CD4-positive, alpha-beta T cell treated with Interleukin-2 at 100 ng/mL for 4 hours (primary cell): ENCODE measurements at places on chromosomes 12 and 14.

DNA sequence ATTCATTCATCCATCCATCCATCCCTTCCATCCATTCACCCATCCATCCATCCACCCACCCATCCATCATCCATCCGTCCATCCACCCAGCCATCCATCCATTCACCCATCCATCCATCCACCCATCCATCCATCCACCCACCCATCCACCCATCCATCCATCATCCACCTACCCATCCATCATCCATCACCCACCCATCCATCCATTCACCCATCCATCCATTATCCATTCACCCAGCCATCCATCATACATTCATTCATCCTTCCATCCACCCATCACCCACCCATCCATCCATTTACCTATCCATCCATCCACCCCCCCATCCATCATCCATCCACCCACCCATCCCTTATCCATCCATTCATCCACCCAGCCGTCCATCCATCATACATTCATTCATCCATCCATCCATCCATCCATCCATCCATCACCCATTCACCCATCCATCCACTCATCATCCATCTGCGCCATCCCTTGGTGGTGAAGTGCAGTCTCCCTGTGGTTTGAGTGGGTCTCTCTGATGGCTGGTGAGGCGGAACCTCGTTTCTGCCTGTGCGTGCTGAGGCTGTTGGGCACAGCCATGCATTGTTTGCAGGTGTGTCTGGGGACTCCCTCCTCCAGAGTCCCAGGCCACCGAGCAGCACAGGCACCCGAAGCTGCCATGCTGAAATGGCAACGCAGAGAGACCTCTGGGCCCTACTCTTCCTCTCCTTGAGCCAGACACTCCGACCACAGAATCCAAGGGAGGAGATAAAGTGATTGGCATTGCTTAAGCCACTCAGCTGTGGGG, 22.7 kb downstream of the NOC4L start:
- DNase-seq = no peak

DNA sequence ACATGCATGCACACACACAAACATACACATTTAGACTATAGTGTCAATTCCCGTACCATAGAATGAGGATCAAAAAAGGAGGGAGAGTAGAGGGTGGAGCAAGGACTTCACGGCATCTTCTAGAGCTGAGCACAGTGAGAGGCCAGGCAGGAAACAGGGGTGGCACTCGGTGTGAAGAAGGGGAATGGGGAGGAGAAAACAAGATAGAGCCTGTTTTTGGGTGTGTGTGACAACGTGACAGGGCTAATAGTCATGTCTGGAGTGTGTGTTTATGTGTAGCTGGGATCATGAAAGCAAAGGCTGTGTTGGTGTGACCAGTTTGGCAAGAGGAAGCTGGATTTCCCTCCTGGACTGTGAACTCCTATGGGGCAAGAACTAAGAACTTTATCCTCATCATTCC, 9.9 kb upstream of the ACVR1B start:
- no peak for DNase-seq

GRCh38 chr14:21083565-21084325, 13.6 kb downstream of the ARHGEF40 start:
- DNase-seq = no peak

- DNase-seq = no peak
Measured at GRCh38 chr14:41423503-41423902, 183.2 kb upstream of the LRFN5 start.

GRCh38 chr12:24069532-24070395, 120.3 kb upstream of the SOX5 start:
- no peak for DNase-seq

DNA sequence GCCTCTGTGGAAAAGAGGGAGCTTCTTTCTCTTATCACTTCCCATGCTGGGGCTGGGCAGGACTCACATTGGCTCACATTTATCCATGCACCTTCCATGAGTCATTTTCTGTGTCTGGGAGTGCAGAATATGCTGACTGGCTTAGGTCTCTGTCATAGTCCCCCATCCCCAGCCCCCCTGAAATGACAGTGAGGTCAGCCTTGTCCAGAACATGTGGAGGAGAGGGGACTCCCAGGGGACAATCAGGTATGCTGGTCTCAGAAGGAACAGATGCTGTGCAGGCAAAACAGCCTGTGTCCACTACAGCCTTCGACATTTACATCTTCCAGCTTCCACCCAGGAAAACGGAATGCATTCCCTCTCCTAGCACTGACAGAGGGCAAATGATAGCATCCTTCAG, 35.0 kb downstream of the ADGRD1 start:
- no peak for DNase-seq

DNA sequence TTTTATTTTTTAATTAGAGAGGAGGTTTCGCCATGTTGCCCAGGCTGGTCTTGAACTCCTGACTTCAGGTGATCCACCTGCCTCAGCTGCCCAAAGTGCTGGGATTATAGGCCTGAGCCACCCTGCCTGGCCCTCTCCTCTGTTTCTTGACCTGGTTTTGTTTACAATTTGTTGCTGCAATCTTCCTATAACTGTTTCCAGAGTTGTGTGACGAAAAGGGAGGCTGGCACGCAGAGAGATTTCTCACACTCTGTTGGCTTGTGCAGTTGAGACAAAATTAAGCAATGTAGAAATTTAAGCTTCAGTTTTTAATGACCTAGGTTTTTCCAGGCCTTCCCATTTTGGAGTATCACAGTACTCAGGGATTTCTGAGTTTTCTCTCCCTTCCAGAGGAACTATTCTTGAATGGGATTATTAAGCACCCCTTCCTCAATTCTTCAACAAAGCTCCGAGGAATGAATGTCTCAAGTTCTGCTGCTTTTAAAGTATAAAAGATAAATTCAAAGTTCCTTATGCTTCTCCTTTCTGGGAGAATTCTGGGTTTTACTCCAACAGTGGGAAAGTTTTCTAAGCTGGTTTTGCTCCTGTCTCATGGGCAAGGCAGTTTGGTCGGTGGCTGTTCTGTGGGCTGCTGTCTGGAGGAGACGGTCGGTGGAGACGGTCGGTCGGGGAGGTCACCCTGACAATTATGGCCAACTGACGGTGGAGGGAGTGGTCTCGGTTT, 20.4 kb upstream of the FOS start:
- no peak for DNase-seq

DNA sequence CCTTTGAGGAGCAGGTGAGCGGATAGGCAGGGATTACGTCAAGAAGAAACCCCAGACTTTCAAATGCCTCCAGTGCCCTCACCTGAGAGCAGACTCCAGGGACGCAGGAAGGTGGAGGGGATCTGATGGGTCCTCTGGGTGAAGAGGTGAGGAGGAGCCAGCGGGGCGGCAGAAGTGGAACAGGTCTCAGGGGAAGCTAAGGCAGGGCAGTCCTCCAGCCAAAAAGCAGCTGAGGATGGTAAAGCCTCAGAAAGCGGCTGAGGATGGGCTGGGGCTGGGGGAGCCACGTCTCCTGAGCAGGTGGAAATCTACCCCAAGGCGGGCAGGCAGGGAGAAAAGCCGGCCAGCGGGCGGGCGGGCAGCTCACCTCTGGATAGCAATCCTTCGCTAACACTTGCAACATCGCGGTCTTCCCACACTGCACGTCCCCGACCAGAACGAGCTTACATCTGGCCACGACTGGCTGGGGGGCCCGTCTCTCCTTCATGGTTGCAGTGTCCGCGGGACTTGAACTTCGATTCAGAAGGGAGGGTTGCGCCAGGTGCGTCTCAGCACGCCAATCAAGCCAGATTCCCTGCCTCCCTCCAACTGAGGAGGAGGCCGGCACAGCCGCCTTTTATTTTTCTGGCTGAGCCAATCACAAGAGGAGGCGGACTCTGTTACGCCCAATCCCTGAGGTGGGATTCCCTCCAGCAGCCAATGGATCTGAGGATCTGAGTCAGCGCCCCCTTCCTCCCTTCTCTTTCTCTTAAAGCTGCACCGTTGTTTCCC, at the start of gene RND1:
Gene RND1 (minus strand): TSS at position 590 of the 771 bp plus-strand sequence. CDS start 103 bp downstream, at position 487.
- peak; percentile 93 for DNase-seq

- DNase-seq = no peak
Measured at GRCh38 chr12:122023339-122024131, 1.9 kb downstream of the BCL7A start.

- DNase-seq = no peak
Measured at GRCh38 chr12:10960211-10960610, 21.1 kb upstream of the TAS2R14 start.

DNA sequence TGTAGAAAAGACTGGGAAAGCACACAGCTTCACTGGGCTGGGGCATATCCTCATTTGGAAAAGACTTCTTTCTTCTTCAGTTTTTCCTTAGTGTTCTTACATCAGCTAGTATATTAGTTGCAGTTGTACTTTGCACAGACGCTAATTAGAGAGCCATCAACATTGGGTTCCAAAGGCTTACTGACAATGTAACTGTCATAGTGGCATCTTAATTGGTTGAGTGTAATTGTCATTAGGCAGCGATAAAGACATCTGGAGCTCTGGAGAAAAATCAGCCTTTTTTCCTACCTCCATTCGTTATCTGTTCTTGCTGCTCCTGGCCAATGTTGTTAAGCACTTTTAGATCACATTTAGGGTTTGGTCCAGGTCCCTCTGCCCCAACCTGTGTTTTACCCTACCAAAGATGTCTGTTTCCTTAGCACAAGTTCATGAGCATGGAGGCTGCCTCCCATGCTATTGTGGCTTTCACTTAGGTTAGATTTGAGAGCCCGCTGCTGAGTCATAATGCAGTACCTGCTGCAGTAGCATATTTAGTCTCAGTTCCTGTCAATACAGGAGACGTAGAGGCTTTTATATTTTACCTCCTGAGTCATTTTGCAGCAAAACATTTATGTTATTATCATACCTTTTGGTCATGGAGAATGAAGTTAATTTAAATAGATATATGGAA, 49.2 kb downstream of the FBXW8 start:
- peak; percentile 11 for DNase-seq

GRCh38 chr12:75853626-75854025, 177.9 kb downstream of the PHLDA1 start:
- no peak for DNase-seq

DNA sequence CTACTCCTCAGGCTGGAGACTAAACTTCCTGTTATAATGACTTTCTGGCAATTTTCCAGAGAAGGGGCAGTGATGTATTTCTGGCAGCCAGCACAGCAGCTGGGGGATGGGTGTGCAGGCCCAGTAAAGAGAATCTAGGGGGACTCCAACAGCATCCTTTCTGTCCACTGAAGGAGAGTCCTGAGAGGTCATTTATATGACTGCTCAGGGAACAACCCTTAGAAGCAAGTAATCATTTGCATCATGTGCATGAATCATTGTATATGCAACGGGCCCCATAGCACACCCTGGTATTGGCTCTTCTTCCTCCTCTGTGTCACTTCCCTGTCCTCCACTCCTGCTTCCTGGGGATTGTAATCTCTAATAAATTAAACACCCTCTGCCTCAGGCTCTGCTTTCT, 493.8 kb downstream of the RPS29 start:
- no peak for DNase-seq

DNA sequence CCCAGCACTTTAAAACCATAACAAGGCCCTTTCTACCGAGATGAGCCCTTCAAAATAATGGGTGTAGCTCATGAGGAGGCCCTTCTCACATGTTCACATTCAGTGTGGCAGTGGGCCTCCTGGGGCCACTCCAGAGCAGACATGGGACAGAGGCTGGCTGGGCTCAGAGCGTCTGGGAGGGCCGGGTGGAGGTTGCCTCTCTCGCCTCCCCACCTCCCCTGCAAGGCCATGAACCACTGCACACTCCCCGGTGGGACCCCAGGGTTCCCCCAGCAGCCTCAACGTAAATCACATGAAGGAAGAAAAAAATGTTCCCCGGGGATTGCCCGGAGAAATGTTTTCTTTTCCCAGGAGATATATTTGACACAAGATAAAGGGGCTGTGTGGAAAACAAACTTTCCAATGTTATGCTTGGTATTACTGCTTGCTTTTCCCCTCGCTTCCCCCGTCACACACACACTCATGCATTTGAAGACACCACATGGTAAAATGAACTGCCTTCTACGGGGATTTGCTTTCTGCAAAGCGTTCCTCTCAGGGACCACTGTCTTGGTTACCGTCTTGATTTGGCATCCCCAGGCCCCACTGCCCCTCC, 190.7 kb upstream of the CCND2 start:
- no peak for DNase-seq

GRCh38 chr14:51097287-51097686, 2.4 kb upstream of the TRIM9 start:
- no peak for DNase-seq

GRCh38 chr14:46259536-46259935, 392.0 kb downstream of the RPL10L start:
- DNase-seq = no peak

DNA sequence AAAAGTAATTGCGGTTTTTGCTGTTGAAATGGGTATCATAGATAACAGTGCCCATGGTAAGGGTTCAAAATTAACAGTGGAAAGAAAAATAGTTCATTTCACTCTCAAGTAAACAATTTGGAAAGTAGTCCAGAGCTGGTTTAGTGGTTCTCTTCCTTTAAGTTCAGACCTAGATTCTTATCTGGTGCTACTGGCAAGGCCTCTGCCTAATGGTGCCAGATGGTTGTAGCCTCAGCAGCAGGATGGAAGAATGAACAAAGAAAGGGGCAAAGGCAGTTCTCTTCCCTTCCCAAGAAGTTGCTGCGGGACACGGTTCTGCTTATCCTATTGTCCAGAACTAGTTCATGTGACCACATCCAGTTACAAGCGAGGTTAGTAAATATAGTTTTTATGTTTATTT, 10.5 kb downstream of the ARG2 start:
- no peak for DNase-seq
